ENCODE measurements at places on chromosomes 11 and 22.

DNA sequence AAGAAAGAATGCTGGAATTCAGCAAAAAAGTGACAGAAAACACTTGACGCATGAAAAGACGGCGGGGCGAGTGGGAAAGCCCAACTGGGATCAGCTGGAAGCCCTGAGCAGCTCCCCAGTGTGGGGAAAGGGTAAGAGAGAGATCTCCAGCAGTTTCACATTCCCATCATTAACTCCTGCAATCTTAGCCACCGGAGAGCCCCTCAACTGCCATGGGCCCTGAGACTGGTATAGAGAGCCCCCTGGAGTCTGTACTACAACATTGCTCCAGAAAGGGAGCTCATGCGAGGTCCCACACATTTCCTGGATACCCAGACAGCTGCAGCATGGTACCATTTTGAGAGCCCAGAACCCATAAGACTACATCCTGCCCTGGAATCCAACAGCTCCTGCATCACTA is 31.1 kb downstream of the MRGPRX4 start:
- H3K36me3 ChIP-seq = no peaks in the 10 kb centered on the region
- peak; percentile 80 for DNase-seq
- no peaks in the 10 kb centered on the region for H3K4me1 ChIP-seq

GRCh38 chr11:35539256-35539655 is 13.8 kb upstream of the PAMR1 start:
- no peaks in the 10 kb centered on the region for H3K27me3 ChIP-seq
- H3K27ac ChIP-seq = no peak overlapping the region
- DNase-seq = no peak

GRCh38 chr11:66359662-66360087 is 11.9 kb downstream of the SLC29A2 start:
- peak; percentile 71 for DNase-seq
- H3K27ac ChIP-seq = no peak overlapping the region
- no peak overlapping the region for H3K4me3 ChIP-seq

- no peak overlapping the region for H3K27ac ChIP-seq
- peaks cover 13% of the 10 kb centered on the region for H3K36me3 ChIP-seq
- H3K27me3 ChIP-seq = no peaks in the 10 kb centered on the region
- H3K4me1 ChIP-seq = no peaks in the 10 kb centered on the region
- DNase-seq = no peak
These were observed 8.8 kb downstream of the ATP5MG start for GRCh38 chr11:118410055-118410745.

GRCh38 chr11:116114198-116114651 is 610.0 kb upstream of the CADM1 start:
- H3K4me1 ChIP-seq = no peaks in the 10 kb centered on the region
- H3K27me3 ChIP-seq = peaks cover 25% of the 10 kb centered on the region
- no peaks in the 10 kb centered on the region for H3K36me3 ChIP-seq
- no peak overlapping the region for H3K27ac ChIP-seq
- H3K4me3 ChIP-seq = no peak overlapping the region

DNA sequence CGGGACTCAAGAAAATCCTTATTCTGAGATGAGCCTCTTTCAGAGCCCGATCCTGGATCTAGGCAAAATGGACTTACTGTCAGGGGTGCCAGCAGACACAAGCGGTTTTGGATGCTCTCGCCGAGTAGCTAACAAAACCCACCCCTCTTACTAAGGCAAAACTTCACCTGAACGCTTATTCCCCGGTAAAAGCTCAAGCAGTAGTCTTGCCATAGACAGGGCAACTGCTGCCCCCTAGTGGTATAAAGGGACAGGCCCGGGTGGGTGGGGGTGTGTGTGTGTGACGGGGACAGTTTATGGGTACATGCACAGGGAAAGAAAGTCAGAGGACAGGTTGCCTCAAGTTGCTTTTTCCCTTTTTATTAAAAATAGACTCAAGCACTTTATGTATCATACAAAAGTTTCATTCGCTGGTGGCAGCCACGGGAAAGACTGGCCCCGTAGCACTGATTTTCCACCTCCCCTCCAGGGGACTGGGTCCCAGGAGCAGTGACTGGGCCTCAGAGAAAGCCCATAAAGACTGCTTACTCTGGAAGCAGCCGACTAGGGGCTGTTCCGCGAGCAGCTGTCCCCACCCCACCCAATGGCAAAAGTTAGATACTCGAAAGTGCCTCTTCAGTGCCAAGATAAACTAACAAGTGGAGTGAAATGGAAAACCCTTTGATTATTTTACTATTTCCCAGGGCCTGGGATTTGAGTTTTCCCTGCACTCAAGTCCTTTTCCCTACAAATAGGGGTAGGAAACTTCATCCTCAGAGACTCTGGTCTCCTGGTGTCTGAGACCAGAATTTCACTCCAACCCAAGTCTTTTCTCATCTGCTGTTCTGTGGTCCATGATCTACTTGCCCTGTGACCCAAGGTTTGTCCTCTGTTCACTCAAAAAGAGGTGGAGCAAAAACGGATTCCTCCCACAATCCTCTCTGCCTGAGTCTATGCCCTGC is 4.7 kb downstream of the YPEL4 start:
- no peaks in the 10 kb centered on the region for H3K27me3 ChIP-seq
- H3K27ac ChIP-seq = no peak overlapping the region
- H3K4me3 ChIP-seq = no peak overlapping the region
- H3K36me3 ChIP-seq = peaks cover 26% of the 10 kb centered on the region

- no peaks in the 10 kb centered on the region for H3K4me1 ChIP-seq
- no peak for DNase-seq
- no peaks in the 10 kb centered on the region for H3K36me3 ChIP-seq
- H3K27ac ChIP-seq = no peak overlapping the region
- no peaks in the 10 kb centered on the region for H3K27me3 ChIP-seq
These were observed 61.8 kb upstream of the UBASH3B start for GRCh38 chr11:122593473-122594420.

GRCh38 chr11:16093889-16094653 is 262.3 kb downstream of the SOX6 start:
- no peaks in the 10 kb centered on the region for H3K36me3 ChIP-seq

GRCh38 chr22:37999640-38000272 is 15.4 kb upstream of the SOX10 start:
- peaks cover 3% of the 10 kb centered on the region for H3K4me1 ChIP-seq
- no peak for DNase-seq
- H3K4me3 ChIP-seq = no peak overlapping the region
- no peaks in the 10 kb centered on the region for H3K27me3 ChIP-seq
- H3K27ac ChIP-seq = no peak overlapping the region
- H3K36me3 ChIP-seq = no peaks in the 10 kb centered on the region

GRCh38 chr22:30426388-30427353 is 1.1 kb downstream of the MTFP1 start:
- H3K27me3 ChIP-seq = no peaks in the 10 kb centered on the region
- peak overlapping the region; percentile 92 for H3K4me3 ChIP-seq
- peak; percentile 91 for DNase-seq
- H3K27ac ChIP-seq = no peak overlapping the region

GRCh38 chr11:45556851-45557707 is 108.3 kb downstream of the CHST1 start:
- H3K4me3 ChIP-seq = no peak overlapping the region
- no peaks in the 10 kb centered on the region for H3K27me3 ChIP-seq
- no peaks in the 10 kb centered on the region for H3K4me1 ChIP-seq
- no peak overlapping the region for H3K27ac ChIP-seq

- H3K27me3 ChIP-seq = no peaks in the 10 kb centered on the region
- H3K4me1 ChIP-seq = peaks cover 4% of the 10 kb centered on the region
- no peak overlapping the region for H3K4me3 ChIP-seq
- DNase-seq = no peak
These were observed 61.8 kb upstream of the SUSD2 start for GRCh38 chr22:24119476-24119875.

DNA sequence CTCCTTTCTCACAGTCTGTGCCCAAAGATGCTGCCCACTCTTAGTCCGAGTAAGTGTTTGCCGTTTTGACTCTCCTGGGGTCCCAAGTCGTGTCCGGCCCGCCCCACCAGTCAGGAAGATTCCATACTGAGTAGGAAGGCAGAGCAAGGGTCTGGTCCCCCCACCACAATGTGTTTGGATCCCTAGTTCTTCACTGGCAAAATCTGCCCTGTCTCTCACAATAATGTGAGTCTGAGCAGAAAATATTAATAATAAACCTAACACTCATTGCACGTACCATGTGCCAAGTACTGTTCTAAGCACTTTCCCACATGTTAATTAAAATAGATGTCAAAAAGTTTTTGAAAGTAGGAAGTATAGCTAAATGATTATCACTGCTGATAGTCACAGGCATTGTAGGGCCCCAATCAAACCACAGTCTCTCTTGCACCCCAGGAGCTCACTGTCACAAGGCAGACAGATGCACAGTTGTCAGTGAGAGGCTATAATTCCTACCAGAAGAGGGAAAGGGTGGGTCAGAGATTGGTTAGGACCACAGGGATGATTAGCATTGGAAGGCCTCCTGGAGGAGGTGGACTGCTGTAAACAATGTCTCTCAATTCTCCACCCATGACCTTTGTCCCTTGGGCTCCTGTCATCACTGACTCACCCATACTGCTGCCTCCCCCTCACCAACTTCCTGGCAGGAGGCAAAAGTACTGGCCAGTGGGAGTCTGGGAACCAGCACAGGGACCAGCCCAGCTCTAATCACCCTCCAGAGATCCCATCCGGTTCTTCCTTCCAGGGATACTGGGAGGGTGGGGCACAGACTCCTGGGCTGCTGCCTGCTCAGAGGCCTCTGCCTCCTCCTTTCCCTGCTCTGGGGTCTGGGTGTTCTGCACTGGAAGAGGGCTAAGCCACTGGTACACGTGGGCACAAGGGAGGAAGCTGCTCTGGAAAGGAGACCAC is 1.0 kb upstream of the POLD4 start:
- no peak overlapping the region for H3K27ac ChIP-seq
- no peaks in the 10 kb centered on the region for H3K36me3 ChIP-seq
- peak overlapping the region; percentile 92 for H3K4me3 ChIP-seq
- peak; percentile 48 for DNase-seq

DNA sequence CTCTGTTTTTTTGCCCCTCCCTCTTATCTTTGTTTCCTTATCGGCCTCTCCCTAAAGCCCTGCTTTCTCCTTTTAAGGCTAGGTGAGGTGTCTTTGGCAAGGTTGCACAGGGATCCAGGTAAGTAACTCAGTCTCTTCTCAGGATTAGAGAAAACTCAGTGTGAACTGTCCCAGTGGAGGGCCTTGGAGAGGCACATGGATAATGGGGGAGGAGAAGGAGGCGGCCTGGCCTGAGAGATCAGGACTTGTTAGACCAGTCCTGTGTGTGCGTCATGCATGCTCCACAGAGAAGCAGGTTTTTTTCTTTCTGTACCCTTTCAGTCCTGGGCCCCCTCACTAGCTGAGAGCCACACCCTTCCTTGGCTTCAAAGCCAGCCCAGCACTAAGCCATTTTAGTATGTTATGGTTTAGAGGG is 19.9 kb downstream of the CTNND1 start:
- H3K27me3 ChIP-seq = no peaks in the 10 kb centered on the region
- no peaks in the 10 kb centered on the region for H3K36me3 ChIP-seq
- peak; percentile 91 for DNase-seq
- peaks cover 12% of the 10 kb centered on the region for H3K4me1 ChIP-seq
- peak overlapping the region; percentile 97 for H3K27ac ChIP-seq
- peak overlapping the region; percentile 67 for H3K4me3 ChIP-seq

- no peaks in the 10 kb centered on the region for H3K27me3 ChIP-seq
- H3K4me3 ChIP-seq = no peak overlapping the region
- no peaks in the 10 kb centered on the region for H3K36me3 ChIP-seq
- no peak for DNase-seq
These were observed 390.8 kb downstream of the SHANK2 start for GRCh38 chr11:70861559-70861958.

DNA sequence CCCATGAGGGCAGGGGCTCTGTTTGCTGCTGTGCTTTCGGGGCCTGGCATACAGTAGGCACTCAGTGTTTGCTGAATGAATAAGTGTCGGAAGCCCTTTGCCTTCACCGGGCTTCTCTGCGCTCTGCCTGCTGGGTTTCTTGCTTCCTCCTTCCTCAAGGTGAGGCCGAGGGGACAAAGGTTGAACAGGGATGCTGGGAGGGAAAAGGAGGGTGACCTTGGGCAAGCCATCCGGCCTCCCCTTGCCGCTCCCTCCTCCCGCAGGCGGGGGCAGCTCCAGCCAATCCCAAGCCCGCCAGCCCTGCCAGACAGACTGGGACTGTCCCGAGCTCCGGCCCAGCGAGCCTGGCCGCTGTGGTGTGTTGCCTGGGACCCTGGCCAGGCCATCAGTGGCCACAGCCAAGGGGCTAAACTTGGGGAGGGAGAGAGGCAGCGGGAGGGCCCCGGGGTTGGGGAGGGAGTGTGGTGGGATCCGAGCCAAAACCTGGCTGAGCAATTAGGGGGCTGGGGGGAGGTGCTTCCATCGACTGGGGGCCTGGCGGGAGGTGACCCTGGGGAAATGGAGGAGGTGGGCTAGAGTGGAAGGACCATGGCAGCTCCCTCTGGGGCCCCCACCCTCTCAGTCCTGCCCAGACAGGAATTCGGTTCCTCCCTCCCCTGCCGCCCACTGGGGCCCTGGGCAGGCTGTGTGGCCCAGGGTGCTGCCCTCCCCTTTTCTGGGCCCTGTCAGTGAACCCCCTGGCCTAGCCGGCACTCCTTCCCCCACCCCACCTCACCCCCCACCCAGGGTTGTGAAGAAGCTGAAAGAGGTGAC is 3.4 kb upstream of the RCOR2 start:
- DNase-seq = peak; percentile 93
- H3K36me3 ChIP-seq = no peaks in the 10 kb centered on the region
- peak overlapping the region; percentile 63 for H3K27ac ChIP-seq

DNA sequence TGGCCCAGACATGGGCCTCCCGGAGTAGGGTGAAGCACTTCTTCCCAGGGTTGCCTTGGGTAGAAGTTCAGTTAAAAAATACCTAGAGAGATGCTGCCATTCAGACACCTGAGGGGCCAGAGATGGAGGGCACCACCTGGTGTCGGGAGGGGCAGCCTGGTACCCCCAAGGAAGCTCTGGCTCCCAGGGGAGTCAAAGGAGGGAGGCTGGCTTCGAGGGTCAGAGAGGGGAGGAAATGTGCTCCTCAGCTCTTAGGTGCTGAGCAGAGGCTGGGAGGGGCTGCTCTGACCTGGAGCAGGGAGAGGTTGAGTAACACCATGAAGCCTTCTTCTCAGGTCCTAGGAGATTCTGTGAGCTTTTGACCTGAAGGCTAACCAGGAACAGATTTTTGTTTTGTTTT is 1.1 kb downstream of the USP35 start:
- no peaks in the 10 kb centered on the region for H3K4me1 ChIP-seq
- H3K27ac ChIP-seq = no peak overlapping the region
- DNase-seq = no peak
- H3K4me3 ChIP-seq = peak overlapping the region; percentile 87
- no peaks in the 10 kb centered on the region for H3K36me3 ChIP-seq

DNA sequence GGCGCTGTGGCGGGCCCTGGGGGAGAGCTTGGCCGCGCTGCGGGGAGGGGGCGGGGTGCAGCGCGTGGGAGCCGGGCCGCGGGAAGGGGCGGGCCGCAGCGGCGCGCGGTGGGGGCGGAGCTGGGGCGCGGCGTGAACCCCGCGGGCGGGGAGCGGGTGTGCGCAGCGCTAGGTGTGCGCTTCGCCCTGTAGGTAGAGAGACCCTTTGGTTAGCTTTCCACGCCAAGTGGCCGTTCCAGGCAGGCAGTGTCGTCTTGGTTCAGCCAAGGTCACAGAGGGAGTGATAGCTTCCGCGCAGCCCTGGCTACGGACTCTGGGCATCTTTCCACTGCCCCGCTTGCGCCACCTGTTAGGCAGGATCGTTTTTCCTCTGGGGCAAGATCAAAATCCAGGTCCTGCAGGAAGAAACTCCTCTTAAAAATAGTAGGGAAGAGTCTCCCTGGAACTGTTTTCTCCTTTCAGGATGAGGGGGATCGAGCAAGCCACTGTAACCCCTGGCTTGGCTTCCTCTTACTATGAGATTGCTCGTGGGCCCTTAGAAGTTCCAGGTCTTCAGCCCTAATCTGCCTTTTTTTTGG is 434 bp downstream of the BANF1 start:
- peak; percentile 34 for DNase-seq
- H3K27me3 ChIP-seq = no peaks in the 10 kb centered on the region
- H3K36me3 ChIP-seq = peaks cover 64% of the 10 kb centered on the region
- no peak overlapping the region for H3K27ac ChIP-seq

- H3K4me3 ChIP-seq = no peak overlapping the region
- H3K36me3 ChIP-seq = no peaks in the 10 kb centered on the region
- H3K27ac ChIP-seq = no peak overlapping the region
- no peaks in the 10 kb centered on the region for H3K27me3 ChIP-seq
These were observed 275.0 kb downstream of the FAM76B start for GRCh38 chr11:95514416-95515110.

All from H9 (cell line).